ENCODE measurements at places on chromosomes 7 and 10.

DNA sequence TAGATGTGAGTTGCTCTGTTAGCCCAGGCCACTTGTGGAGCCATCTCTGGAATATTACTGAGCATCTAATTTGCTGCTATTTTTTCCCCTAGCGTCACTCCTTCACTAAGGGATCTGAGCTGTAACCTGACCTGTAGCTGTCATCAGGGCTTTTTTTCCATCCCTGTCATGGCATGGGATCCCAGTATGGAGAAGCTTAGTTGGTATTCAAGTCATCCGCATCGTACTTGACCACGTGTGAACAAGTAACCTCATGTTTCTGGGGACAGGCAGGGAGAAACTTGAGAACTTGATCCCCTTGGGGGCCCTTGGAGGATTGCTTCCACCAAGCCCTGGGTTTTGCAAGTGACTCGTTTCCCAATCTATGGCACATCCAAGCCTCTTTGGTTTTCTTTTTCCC lies 474.4 kb upstream of the GALNT17 start:
- no peak for DNase-seq

DNA sequence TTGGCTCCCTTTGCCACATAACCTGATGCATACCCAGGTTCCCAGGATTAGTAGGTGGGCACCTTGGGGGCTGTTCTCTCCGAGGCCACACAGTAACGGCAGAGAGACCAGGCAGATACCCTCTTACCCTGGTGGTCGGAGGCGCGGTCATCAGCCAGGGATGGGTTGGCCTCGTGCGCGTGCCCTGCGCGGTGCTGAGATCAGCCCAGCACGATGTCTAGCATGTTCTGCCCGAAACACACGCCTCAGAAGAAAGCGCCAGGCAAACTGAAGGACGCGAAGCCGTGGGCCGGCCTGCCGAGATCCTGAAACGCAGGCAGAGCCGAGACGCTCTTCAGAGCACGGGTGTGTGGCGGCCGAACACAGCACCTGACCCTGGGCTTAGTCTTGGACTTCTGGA lies 34.7 kb upstream of the CFAP46 start:
- DNase-seq: no peak

DNA sequence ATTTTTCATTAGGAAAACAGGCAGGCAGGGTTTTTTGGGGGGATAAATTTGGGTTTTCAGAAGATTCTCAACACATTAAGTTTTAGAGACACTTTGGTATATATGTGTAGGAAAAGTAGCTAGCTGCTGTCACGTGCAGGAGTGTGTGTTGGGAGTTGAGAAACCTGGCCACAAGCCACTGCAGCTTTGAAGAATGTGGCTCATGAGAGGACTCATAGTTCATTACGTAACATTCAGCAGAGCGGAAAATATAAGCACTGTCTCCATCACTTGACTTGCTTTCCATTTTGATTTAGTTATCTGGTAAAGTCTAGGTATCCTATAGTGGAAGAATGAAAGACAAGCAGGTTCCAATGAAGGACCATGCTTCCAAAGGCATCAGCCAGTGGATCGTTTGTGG lies 31.2 kb downstream of the SMNDC1 start:
- DNase-seq: no peak

DNA sequence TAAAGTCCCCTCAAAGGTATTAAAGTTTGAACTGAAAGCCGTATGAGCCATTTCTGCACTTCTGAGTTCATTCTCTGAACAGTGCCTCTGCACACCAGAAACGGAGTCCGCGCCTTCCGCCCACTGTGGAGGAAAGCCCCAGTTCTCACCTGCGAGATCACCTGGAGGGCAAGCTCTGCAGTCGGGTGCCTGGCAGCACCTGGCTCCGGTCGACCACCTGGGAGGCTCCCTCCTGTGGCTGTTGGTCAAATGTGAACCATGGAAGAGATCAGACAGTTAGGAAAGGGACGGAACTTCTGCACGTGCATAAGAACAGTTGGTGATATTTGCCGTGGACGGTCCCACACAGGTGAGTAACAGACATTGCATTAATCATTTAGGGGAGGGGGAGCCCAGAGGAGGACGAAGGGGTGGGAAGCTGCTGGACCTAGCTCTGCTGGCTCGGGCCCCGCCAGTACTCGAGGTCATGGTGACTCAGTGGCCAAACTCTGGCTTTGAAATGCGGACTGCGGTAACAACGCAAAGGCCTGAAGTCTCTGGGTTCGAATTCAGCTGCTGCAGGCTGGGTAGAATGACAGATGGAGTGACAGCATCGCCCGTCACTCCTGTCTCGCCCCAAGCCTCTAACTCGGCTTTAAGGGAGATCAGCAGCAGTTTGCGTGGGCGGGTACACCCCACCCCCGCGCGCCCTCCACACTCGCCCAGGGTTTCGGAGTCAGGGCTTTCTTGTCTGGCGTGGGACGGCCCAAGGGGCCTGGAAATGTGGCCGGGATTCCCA lies 1.7 kb upstream of the DPYSL4 start:
- DNase-seq: no peak

DNA sequence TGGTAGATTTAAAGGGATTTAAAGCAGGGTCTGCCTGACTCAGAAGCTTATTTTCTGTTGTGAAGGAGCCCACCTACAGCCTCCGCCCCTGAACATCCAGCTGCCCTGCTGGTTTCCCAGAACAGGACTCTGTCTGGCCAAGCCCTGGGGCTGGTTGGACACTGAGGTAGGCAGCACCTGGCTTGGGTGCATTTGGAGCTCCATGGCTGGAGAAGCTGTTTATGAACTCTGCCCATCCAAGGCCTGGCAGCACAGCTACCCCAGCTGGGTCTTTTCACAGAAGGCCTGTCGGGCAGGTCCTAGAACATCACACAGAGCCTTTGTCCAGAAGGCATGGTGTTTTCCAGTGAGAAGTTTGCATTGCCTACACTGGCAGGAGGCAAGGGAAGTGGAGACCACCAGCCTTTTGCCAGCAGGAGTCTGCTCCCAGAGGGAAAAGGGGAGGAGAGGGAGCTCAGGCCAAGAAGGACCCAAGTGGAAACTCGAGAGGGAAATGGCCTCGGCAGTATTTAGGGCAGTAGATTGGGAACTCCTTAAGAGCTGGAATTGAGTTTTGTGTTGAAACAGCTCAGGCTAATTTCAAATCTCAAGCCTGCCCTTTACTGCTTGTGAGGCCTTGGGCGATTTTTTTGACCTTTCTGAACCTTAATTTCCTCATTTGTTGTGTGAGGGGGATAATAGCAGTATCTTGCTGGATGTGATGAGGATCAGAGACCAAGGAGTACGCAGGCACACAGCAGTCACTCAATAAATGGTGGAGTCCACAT lies 12.3 kb upstream of the PDCD4 start:
- no peak for DNase-seq

DNA sequence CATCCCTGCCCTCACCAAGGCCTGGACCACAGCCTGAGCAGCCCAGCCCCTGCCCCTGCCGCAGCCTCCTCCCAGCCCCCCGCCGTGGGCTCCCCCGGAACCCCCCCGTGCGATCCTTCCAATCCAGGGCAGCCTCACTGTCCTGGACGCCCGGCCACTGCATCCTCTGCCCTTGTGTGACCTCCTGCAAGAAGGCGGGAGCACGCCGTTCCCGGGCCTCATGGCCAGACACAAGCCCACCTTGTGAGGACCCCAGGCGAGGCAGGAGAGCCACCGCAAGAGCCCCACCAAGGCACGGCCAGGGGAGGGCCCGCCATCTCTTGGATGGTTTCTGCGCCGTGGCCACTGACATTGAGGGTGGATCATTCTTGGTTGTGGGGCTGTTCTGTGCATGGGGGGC lies 7.8 kb upstream of the LFNG start:
- DNase-seq: no peak

DNA sequence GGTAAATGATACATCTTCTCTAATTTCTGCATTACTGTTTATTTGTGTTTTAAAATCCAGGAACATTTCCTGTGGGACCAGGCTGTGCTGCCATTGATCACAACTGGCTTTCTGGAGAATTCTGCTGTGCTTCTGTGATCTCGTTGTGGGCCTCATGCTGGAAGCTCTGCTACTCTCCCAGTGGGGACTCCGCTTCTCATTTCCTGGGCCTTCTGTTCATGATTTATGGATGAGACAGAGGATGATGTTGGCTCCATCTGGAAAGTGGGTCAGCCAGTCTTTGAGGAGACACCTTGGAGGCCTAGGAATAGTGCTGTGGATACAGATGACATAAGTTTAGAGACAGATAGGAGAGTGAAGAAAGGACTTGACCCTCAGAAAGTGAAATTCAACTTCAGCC lies 15.2 kb upstream of the GPR158 start:
- no peak for DNase-seq

Measured in activated CD4-positive, CD25-positive, alpha-beta regulatory T cell (primary cell).